ENCODE measurements at places on chromosomes 2 and 18. TPM values are rescaled to one million over a fixed set of nuclear protein-coding genes. Genes with fewer than 3 reads are reported as not detected.

DNA sequence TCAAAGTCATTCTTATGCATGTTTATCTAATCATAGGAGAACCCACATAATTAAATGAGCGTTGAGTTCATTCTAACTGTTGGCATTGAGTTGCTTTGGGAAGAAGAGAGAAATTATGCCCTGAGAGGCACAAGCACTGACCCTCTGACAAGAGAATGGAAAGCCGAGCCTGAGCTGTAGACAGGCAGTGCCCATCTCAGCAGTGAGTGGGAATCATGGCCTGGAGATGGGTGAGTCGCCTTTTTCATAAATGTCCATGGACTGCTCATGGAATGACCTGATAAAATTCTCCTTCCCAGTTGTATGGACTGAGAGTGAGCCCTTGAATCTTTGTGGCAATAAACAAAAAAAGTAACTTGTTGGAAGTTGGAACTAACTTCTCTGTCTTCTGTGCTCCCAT lies 21.4 kb upstream of the MYO3B start:
- DNase-seq, result no peak

GRCh38 chr18:59458575-59458974 lies 99.5 kb upstream of the LMAN1 start:
- DNase-seq, result no peak

DNA sequence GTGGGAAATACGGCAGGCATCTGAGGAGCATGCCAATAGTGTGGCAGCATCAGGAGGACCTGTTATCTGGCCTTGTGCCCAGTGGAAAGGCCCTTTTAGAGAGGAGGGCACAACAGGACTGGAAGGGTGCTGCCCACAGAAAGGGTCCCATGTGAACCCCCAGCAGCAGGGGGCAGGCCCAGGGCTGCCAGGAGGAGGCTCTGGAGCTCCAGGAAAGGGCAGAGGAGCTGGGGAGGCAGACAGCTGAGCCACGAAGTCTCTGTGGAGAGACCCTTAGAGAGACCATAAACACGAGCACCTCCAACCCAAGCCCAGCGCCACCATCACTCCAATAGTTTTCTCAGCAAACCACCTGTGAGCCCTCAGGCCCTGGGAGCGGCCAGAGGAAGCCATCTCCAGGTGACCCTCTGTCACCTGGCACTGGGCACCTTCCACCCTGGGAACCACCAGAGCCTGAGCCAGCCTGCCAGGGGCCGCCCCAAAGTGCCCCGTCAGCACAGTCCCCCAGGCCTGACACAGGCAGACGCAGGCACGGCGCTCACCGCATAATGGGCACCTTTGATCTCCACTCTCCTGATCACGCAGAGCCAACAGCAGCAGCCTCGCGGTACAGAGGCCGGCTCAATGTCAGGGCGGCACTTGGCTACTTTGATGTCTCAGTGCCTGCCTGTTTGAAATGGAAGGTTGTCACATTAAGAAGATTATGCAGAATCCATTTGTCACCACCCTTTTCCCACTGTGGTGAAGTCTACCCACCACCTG lies 162.5 kb upstream of the RAB6C start:
- DNase-seq, result no peak

GRCh38 chr2:85398426-85399182 lies 11.6 kb downstream of the CAPG start:
- no peak for DNase-seq

GRCh38 chr2:184178229-184178628 lies 420.1 kb upstream of the ZNF804A start:
- no peak for DNase-seq

- no peak for DNase-seq
Observed at GRCh38 chr2:28591711-28592335, 96.0 kb downstream of the PLB1 start.

DNA sequence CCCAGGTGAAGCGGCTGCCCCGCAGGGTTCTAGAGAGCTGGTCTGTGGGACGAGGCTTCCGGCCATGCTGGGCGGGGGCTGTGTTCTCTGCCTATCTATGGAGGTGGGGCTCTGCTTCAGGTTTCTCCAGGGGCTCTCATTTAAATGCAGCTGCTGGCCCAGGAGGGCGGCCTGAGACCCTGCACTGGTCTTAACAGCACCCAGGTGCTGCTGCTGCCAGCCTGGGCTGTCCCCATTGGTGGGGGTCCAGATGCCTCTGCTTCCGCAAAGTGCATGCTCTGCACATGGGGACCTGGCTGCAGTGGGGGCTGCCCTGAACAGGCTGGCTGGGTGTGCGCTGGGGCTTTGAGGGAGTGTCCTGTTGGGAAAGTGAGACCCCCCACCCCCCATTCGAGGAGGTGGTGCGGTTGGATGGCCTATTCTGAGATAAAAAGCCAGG lies 29.7 kb upstream of the ALLC start:
- DNase-seq, result no peak

DNA sequence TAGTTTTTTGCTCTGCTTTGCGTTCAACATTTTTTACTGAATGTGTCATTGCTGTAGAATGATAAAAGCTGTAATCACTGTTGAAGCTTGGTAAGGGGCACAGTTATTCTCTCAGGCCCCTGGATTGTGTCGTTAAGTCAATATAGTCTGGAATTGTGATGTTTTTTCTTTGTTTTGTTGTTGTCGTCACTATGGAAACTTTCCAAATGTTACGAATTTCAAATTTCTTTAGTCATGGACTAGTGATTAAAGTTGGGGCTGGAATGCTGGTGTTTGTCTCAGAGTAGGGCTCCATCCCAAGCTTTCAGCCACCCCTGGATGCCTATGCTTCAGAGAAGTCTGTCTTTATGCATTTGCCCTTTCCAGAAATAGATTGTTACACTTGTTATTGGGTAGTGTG lies 287.2 kb downstream of the CDH19 start:
- DNase-seq, result no peak

DNA sequence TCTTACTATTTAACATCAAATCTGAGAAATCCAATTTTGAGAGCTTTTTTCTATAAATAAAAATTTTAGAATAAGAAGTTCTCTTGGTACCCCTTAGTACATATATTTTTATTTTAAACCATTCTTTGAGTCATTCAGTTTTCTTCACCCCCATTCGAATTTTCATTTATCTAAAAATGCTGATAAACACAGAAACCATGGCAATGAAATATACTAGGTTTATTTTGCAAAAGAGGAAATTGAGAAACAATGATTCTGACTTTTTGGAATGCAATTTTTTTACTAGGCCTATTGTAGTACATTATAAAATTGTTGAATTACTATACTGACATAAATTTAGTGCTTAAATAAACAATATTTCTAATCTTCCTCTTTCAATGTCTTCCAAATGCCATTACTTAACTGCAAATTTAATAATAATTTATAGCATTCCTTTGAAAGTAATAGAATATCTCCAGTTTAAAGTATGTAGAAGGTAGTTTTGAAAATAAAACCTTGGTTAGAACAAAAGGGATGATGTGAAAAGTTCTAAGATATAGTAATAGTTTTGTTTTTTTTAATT lies 46.3 kb downstream of the TANK start:
- DNase-seq, result no peak

- DNase-seq, result no peak
Observed at GRCh38 chr2:112754564-112754963, 9.8 kb downstream of the CKAP2L start.

DNA sequence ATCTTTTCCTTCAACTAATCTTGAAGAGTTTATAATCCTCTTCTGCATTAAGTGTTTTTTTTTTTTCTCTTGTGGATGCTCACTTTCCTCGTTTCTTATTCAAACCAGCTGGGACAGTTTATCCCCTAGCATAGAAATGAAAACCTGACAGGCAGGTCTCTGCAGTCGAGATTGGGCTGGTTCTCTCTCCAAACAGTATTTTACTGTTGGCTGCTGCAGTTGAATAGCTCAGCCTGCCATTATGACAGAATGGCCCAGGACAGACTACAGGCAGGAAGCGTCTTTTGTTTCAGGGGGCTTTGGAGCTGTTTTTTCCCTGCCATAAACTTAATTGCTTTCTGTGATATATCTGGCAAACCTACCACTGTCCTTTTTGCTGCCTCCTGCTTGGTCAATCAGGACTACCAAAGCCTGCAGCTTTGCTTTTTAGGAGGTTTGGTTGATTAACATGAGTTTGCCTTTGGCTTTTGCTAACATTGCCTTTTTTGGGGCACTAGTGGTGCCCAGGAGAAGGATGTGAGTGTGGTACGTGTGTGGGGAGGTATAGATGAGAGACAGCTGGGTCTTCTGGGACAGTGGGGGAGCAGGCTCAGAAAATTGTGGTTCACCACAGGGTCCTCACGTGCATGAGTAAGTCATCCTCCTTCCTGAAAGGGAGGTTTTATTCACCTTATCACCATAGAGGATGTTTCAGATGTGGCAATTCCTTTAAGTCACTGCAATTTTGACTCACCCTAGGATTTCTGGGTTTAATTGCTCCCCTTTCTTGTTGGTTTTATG lies 128.7 kb downstream of the LYPD6B start:
- no peak for DNase-seq

DNA sequence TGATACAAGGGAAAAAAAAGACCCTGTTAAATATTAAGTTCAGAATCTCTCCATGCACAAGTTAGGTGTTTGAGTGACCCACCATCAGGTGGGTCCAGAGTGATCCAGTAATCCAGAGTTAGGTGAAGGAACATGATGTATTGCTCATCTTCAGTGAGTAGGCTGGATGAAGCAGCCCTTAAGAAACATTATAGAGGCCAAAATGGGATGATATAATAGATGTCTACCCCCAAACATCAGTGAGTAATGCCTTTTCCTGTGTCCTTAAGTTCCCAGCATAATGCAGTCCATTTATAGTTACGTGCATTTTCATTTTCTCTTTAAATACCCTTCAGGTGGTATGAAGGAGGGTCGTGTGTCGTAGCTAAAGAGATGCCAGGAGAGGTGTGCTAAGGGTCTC lies 89.6 kb downstream of the MAP4K4 start:
- DNase-seq, result no peak

DNA sequence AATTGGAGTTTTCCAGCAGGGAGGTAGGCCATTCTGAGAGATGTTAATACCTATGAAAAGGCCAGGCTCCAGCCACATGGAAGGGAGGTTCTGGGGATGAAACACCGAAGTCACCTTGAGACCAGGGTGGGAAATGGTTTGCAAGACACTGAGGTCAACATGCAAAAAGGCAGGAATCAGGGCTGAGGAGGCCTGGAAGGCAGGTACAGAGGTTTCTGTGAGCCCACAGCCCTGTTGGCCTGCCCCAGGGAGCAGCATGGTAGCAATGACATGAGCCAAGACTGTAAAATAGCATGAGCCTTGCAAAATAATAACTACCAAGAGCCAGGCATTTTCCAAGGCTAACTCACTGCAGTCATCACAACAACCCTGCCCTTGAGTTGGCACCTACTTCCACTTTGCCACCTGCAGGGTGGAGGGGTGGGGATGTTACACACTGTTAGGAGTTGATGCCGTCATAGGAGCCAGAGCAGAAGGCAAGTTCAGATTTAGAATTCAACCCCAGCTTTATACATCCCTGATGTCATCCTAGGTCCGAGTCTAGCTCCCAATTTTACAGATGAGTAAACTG lies 61.3 kb downstream of the ZBTB7C start:
- DNase-seq, result no peak

GRCh38 chr18:25274926-25275325 lies 77.0 kb downstream of the ZNF521 start:
- DNase-seq, result no peak

- DNase-seq, result no peak
Observed at GRCh38 chr2:12433626-12433990, 283.1 kb upstream of the TRIB2 start.

DNA sequence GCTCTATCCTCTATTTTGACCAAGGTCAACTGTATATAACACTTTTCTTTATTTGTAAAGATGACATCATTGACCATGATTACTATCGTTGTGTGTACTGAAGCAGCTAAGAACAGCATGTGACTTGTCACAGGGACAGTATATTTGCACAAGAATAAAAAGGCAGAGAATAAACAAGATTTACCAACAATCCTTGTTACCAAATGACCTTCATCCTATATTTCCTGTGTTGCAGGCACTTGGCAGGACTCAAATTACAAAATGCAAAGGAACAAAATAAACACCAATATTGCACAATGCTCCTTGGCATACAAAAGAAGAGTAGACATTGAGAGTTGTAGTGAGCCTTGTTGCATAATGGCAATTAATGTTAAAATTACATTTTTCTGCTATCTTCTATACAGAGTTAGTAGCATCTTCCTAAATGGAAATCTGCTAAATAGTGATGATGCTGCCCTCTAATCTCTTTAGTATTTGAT lies 61.8 kb downstream of the RFTN2 start:
- DNase-seq, result no peak

GRCh38 chr2:3597567-3597966 lies 2.7 kb downstream of the COLEC11 start:
- no peak for DNase-seq

GRCh38 chr18:45567123-45567522 lies 48.2 kb upstream of the SLC14A2 start:
- peak; percentile 39 for DNase-seq

DNA sequence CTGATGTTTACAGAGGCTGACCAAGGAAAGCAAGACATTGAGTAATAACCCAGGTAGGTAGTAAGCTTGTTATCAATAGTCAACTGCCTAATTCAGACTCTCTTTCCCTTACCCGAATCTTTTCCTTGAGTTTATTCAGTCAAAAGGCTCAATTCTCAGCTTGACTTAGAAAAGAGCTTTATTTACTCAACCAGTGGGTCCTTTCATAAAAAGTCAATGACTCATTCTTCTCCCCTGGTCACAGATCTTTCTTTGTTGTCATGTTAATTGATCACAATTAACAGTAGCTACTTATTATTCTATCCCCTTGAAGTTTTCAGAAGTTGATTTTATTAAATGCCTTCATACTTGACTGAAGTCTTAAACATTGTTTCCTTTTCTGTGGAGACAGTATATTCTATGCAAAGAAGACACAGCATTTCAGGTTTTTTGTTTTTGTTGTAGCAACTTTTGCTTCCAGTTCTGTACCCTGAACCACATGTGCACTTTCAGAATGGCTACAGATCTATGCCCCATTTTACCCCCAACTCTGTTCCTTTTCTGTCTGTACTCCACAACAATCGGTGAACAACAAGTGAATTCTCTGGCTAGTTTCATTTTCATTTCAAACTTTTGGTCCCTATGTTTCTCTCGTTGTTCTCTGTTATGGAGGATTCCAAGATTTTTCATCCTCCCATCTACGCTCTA lies 428.3 kb downstream of the NCKAP5 start:
- no peak for DNase-seq

Gene APLF
- 9.5 TPM for total RNA-seq

Gene PARD3B
- total RNA-seq, result 30.6 TPM

Gene NETO1
- total RNA-seq, result 37.1 TPM

Gene ABCG8
- total RNA-seq, result 1.1 TPM

Gene ALPP
- 0.06 TPM for total RNA-seq

Gene RIF1
- total RNA-seq, result 48.1 TPM

Gene SLC9A4
- 0.06 TPM for total RNA-seq

Gene VIT
- total RNA-seq, result 3.8 TPM

Gene XIRP2
- total RNA-seq, result 1.6 TPM

Gene RND3
- 61.1 TPM for total RNA-seq

Gene RGPD4
- 0.10 TPM for total RNA-seq

Gene PLA2R1
- 30.9 TPM for total RNA-seq

Gene TNFAIP6
- 2.9 TPM for total RNA-seq

Gene C18orf54
- 7.1 TPM for total RNA-seq

Gene ESPNL
- total RNA-seq, result 4.3 TPM

Gene PDK1
- 12.4 TPM for total RNA-seq

Gene TSPYL6
- total RNA-seq, result 0.17 TPM

Gene POU3F3
- 27.0 TPM for total RNA-seq
